ENCODE measurements at places on chromosomes 16 and 17.
A peak's percentile ranks its signal among the peaks of the same experiment; 100 is the strongest.

DNA sequence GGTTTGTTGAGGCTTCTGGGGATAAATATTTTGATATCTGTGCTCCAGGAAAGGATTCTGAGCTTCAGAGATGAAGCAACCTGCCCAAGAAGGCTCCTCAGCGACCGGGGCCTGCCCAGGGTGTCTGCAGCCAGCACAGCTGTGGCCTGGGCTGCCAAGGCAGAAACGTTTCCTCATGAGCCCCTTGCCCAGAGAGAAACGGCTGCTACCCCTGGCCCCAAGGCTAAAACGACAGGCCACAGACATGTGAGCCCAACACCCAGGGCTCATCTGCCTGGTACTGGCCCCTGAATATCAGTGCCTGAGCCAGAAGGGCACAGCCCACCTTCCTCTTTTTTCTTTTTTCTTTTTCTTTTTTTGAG, 45.4 kb upstream of the RASD1 start:
- DNase-seq, result no peak

DNA sequence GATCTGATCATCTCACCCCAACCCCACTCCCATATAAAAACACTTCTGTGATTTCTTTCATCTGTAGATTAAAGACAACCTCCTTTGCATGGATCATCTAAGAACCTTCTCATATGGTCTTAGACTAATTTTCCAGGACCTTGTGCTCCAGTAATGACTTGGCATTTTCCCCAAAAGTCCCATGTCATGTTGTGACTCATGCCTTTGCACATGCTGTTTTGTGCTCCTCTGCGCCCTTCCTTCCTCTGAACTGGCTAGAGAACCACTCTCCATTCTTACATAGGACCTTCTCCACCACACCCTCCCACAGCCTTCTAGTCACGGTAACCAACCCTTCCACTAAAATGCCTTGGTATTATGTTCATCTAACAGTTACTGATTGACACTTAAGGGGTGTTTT, 99.5 kb upstream of the AXIN2 start:
- peak; percentile 83 for DNase-seq

DNA sequence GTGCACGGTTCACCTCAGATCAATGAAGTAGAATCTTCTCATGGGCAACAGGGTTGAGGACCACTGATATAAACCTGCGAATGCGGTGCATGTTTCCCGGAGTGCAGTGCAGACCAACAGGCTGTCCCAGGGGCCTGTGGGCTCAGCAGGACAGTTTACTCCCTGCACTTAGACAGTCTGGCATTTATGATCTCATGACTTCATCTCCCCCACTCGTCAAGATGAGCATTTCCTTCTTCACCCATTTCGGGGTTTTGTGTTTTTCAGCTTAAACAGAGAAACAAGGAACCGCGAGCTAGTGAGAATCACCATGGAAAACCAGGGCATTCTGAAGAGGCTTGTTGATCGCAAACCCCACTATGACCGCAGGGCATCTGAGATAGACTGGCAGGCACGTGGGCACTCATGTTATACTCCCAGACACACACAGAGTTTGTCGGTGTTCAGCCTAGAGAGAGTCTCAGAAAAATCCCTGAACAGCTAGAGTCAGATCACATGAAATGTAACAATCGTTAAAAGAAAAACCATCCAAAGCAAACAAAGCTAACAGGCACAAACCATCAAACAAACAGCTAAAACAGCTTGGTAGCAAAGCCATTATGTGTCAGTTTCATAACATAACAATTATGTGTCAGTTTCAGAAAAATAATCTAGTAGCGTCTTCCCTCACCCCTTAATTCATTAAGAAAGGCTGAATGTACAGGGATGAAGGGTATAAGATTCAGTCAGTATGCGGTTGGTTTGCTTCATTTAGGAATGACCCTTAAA, 2.9 kb downstream of the CFAP97D1 start:
- no peak for DNase-seq

DNA sequence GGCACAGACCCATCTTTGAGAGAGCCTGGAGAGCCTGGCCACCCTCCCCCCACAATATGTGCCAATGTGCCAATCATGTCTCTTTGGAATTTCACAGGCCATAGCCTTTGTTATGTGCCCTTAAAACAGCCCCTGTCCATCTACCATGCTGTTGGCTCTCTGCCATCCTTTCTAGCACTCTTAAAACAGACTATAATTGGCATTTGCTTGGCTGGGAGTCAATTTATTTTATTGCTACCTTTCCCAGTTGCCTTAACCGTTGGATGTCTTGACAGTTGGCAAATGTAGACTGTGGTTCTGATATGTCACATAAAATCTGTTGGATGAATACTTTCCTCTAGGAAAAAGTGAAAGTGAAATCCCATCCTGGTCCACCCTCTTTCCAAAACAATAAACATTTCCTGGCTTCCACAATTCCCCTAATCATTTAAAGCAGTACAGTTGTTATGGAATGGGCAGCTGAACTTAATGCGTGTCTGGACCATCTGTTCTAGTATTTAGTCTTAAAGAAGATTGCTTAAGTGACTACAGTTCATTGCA, 394.0 kb downstream of the KCNJ2 start:
- peak; percentile 21 for DNase-seq

DNA sequence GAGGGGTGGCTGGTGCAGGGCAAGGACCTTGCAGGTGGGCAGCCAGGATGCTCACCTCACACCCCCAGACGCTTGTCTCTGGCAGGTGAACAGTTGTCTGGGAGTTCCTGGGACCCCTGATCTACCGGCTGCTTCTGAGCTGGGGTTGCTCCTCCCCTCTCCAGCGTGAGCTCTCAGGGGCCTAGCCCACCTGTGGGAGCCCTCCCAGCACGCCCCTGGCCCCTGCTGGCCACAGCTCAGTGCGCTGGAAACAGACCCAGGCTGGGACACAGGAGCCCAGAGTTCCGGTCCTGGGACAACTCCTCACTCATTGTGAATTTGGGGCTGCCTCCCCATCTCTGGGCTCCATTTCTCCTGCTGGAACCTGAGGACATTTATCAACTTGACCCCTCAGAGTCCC, 30.3 kb downstream of the ARHGAP23 start:
- no peak for DNase-seq

DNA sequence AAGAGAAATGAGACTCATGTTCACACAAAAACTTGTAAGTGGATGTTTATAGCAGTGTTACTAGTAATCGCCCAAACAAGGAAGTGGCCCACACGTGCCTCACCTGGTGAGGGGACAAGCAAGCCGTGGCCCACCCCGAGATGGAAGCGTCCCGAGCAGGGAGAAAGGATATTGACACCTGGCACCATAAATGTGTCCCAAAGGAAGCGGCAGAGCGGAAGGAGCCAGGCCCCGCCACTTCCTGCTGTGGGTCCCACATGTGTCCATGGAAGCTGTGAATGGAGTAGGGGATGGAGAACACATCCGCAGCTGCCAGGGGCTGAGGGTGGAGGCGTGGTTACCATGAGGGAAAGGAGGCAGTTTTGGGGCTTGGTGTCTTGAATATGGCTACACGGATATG, 18.9 kb downstream of the KCNJ18 start:
- no peak for DNase-seq

DNA sequence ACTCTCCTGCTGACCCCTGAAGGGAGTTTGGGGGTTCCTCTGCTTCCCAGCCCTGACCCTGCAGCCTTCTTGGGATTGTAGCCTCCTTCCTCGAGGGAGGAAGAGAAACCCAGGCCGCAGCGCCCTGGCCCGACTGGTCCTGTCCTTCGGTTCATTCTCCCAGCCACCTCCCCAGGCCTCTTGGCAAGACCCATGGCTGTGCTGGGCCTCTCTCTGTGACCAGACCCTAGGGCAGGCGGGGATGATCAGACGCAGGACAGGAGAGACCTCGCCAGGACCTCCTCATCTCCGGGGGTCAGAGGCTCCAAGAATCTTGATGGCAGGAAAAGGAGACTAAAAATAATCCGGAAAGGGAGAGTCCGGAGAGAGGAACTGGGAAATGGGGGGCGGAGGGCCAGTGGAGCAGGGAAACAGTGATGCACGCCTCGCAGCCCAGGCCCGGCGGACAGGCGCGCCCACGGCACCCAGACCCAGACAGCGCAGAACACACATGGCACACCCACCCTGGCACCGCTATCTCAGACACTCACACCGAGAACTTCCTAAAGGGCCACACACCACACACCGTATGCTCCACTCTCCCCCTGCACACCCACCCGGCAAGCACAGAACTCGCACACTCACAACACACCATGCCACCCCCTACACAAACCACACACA, 1.2 kb downstream of the ARHGEF15 start:
- no peak for DNase-seq

DNA sequence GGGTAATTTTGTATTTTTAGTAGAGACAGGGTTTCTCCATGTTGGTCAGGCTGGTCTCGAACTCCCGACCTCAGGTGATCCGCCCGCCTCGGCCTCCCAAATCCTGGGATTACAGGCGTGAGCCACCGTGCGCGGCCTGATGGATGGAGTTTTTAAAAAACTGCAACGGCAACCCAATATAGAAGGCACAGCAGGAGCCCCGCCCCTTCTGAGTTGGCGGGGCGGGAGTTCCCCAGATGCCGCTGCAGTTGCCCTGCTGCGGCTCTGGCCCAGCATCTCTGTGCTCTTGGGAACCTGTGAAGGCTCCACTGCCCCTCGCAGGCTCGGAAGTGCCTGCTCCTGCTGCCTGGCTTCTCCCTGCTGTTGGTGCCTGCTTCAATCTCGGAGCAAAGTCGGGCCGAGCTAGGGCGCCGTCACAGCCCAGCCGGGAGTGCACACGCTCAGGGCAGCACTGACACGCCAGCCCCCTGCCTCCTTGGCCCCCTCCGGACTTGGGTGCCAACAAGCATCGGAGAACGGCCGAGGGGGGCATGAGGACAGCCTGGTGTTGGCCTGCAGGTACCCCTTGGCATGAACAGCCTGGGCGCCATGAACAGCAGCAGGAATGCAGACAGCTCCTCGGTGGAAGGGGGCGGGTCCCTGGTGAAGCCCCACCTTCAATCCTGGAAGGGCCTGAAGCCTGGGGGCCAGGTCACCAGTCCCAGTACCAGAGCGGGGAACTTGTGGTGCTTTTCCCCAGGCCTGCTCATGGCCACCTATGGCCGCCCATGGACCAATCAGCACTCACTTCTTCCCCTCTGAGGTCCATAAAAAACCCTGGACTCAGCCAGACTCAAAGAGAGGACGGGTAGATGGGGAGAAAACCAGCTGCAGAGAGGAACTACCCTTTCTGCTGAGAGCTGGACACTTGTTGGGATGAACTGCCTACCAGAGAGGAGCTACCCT, 2.3 kb upstream of the NT5M start:
- peak; percentile 45 for DNase-seq

GRCh38 chr17:55727920-55728319, 5.3 kb upstream of the TMEM100 start:
- DNase-seq, result no peak

DNA sequence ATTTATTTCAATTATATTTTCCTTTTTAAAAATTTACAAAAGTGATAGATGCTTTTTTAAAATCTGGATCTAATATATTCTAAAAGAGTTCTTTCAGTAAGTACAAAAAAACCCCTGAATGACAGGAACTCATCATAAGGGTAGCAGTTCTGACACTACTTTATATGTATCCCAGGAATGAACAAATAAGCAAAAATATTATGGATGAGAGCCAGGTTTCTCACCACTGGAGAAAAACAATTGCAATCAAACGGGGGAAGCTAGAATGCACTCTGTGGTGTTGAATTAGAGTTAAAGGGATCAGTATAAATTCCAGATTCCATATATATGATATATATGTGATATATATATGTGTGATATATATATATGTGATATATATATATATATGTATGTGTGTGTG, 23.2 kb upstream of the NDRG4 start:
- DNase-seq, result no peak

DNA sequence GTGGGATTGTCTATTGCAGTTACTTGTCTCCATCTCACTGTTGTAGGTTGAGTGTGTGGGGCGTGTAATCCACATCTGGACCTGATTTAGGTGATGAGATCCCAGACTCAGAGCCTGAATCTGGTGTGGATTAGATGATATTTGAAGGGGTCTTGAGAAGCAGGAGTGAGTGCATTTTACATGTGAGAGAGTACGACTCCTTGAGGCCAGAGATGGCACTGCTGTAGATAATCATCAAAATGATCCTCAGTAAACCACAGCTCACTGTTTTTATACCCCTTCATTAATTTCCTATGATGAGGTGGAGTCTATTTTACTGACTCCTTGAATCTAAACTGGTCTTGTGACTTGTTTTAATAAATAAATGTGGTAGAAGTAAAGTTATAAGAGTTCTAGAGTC, 732.5 kb downstream of the KCNJ2 start:
- no peak for DNase-seq

DNA sequence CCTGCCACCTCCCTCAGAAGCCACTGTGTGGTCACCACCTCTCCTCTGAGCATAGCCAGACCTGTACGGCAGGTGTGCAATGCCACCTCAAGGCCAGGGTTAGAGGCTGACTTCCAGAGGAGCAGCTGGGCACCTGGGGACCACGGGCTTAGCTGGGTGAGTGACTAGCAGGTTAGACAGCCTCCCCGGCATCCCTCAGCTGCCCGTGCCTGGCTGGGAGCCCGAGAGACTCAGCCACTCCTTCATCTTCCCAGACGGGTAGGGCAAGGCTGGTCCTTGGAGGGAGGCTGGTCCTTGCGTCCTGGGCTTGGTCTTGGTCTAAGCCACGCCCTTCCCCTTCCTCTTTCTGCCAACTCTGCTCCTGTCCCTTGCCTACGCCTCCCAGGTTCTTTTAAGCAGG, 7.8 kb downstream of the CRHR1 start:
- no peak for DNase-seq

- DNase-seq, result no peak
Measured at GRCh38 chr16:85529489-85530369, 83.4 kb upstream of the GSE1 start.

DNA sequence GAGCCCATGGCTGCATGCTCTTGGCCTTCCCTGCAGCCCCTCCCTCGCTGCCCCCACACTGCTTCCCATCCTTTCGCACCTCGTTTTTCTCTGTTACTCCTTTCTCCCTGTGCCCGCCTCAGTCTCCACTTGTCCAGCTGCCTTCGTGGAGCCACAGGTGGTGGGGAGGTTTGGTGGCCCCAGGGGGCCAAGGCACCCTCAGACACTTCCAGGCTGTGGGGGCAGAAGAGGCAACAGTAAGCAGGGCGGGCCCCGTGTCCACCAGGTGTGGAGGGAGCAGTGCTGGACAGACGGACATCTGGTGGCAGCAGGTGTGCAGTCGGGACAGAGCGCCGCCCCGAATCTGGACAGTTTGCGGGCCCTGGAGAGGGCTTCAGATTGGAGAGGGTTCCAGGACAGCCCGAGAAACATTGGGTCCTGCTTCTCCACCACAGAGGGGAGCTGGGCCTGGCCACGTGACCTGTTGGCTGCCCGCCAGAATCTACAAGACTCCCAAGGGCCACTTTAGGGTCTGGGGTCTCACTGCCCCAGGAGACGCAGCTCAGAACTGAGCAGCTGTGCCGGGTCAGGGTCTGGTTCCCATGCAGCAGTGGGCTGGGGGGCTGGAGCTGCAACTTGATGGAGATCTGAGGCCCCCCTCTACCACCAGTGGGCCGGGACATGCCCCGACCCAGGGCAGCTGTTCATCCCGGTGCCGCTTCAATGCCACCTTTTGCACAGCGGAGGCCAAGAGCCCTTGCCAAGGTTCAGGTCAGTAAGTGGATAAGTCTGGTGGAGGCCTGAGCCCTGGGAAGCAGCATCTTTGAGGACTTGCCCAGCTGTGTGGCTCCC, 22.8 kb downstream of the BAHCC1 start:
- DNase-seq, result no peak

All from AG10803 (cell line).